ENCODE measurements at places on chromosomes 3 and 15.

DNA sequence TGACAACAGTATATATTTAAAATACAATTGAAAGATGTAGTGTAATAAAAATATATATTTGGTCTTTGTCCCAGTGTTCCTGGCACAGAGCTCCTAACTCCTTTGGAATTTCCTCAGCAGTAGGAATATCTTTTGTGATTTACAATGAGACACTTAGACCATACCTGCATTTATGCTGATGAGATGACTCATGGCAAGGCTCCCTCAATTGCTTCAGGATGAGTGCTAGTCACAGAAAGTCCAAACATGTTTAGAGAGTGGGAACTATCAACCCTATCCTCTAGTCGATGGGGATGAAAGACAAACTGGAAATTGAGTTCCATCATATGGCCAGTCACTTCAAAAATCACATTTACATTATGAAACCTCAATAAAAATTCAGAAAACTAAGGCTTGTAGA is 588.3 kb upstream of the LMCD1 start:
- no peak for DNase-seq

- DNase-seq, result no peak
Measured at GRCh38 chr3:25507811-25508210, 79.7 kb downstream of the RARB start.

DNA sequence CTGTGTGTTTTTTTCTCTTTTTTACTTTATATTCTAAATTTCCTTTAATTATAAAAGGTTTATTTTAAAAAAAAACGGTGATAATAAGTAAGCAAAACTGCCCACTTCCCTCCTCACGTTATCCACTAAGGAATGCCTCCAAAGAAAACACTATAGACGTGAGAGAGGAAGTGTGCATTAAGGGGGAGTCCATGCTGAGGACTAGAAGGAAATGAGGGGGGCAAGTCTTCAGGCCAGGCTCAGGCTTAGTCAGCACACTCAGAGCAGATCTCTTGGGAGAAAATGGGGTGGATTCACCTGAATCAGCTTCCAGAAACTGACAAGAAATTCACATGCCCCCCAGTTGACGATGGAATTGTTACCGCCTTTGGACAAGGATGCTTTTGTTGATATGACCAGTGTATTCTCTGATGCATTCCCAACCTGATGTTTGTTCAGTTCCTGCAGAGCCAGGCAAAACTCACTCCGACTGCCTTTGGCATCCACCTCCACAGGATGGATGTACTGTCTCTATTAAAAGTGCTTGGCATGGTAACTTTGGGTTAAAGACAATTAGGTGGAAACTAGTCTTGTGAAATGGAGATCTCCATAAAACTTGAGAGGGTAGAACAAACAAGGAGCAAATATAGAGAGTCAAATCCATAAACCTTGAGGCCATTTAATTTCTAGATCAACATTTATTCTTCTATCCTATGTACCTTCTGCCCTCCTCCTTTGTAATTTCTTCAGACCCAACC is 167.8 kb downstream of the MYRIP start:
- DNase-seq, result no peak

DNA sequence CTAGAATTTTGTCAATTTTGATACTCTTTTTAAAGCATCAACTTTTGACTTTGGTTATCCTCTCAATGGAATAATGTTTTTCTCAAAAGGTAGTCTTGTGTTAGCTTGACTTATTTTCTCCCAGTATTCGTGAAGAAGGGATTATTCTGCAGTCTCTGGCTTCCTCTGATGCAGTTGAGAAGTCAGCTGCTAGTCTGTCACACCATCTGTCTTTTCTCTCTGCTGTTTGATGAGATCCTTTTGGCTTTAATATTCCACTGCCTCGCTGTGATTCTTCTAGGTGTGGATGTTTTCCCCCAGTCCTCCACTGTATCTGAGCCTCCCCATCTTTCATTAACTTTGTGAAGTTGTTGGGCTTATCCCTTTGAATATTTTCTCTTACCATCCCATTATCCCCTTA is 141.0 kb downstream of the WDR72 start:
- no peak for DNase-seq

DNA sequence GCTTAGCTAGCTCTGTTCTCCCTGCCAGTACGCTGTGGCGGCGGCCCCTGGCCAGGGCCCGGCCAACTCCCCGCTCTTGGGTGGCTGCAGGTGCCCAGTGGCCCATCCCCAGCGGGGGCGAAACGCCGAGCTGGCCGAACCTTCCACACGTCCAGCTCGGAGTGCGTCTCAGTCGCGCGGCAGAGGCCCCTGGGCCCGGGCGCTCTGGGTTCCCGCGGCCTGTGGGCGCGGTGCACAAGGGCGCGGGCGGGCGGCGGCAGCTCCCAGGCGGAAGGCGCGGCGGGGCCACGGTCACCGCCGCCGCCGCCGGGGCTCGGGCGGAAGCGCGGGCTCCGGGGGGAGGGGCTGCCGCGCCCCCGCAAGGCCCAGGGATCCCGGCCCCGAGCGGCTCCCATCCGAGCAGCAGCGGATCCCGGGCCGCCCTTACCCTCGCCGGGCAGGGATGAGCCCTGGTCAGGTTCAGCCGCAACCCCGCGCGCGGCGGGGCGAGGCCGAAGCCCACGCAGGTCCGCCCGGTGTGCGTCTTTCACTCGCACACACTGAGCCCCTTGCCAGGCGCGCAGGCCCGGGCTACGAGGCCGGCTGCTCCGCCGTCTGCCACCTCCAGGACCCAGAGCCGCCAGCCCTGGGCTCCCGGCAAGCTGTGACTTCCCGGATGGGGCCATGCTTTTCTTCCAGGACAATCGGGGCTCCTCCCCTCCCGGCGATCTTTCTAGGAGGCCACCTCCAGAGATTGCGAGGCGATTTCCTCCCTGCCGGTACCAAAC is 54.2 kb downstream of the CCDC54 start:
- DNase-seq, result no peak

GRCh38 chr3:167091226-167091625 is 288.9 kb downstream of the ZBBX start:
- no peak for DNase-seq

- DNase-seq, result no peak
Measured at GRCh38 chr3:41169023-41169422, 30.3 kb upstream of the CTNNB1 start.

DNA sequence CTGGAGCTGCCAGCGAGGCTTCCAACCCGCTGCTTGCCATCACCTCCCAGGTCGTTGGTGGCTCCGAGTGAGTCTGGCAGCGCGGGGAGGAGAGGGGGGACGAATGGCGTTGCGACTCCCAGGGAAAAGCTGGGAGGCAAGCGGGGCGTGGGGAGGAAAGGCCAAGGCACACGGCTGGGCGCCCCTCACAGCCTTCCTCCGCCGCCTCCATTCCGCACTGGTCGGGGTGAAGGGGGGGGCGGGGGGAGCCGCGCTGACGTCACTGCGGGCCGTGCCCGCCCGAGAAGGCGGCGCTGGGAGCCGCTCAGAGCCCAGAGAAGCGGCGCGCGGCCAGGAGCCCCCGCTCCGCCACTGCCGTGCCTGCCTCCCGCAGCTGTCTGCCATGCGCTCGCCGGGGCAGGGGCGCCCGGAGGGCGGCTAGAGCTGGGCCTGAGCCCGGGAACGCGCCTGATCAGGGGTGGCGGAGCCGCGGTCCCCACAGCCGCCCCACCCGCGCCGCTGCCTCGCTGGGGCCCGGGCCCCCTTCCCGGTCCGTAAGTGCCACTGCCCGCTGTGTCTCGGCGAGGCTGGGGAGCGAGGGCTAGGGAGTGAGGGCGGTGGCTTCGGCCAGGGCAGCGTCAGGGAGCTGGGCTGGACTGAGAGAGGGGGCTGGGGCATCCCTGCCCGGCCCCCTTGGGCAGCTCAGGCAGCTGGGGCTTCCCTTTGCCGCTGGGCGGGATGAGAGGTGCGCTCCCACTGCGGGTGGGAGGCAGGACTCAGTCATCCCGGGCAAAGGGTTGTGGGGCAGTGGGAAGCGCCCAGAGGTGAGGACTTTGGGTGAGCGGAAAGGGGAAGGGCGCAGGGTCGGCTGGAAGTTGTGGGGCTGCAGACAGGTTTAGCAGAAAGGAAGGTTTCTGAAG is 27.8 kb upstream of the POLG start:
- DNase-seq, result no peak

DNA sequence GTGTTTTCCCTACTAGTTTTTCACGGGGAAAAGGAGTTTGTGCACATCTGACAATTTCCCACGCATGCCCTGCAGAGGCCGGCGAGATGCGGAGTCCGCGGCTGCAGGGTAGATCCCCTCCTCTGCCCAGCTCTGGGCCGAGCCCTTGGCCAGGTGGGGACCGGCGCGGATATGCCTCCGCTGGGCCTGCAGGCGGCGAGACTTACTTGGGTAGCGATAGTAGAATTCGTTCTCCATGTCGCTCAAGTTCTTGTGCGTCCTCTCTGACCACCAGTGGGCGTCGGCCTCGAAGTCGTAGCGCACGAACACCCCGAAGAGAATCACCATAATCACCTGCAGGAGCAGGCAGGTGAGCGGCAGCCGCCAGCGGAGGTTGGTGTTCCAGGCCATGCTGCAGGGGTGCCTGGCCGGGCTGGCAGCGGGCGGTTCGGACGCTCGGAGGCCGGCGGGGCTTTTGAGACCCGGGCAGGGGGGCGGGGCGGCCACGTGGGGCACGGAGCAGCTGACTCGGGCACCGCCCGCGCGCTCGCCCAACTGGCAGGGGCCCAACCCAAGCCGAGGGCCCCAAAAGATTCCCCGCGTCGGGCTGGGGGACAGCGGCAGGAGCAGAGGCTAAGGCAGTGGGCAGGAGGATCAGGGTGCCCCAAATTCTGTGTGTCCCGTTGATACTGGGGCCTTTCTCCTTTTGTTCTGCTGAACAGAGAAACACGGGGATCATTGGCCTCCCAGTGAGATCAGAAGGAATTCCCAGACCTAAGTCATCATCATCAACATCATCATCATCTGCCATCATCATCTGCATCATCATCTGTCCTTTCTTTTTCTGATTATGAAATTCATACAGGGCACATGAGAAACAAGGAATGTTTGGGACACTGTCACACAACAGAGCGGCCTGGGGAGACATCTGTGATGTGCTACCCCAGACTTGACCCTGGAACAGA is at the start of gene RHCG:
Gene RHCG (minus strand): TSS at position 429 of the 944 bp plus-strand sequence. CDS start 39 bp downstream, at position 390.
- DNase-seq, result no peak

DNA sequence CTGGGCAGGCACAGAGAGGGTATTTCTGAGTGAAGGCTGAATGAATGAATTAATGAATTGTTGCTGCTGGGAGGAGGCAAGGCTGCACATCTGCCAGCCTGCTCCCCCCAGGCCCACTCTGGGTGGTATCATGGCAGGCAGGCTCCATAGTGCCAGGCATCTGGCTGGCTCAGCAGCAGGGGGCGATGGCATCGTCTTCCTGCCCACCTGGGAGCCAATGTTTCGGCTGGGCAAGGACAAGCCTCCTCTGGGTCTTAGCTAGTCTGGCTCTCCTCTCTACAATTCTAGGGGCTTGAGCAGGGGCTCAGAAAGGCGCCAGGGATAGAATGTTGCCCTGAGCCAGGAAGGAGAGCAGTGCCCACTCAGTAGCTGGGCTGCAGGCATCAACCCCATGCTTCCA is 1.7 kb upstream of the TLR9 start:
- DNase-seq, result no peak

GRCh38 chr3:20394243-20394642 is 208.2 kb upstream of the SGO1 start:
- DNase-seq, result no peak

DNA sequence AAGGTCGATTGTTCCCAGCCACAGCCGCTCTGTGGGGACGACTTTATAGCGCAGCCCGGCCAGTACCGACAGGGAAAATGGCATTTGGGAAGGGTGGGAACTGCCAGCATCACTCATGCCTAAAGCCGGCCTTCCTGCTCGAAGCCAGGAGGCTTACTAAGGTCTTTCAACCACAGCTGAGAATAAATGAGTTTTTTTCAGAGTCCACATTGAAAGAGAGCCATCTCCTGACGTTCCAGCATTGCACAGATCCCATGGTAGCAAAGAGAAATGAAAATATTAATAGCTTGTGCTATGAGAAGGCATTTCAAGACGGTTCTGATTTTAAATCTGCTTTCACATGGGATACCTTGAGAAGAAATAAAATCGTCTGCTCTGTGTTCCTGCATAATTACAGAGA is 230.2 kb upstream of the IGF1R start:
- DNase-seq, result no peak

DNA sequence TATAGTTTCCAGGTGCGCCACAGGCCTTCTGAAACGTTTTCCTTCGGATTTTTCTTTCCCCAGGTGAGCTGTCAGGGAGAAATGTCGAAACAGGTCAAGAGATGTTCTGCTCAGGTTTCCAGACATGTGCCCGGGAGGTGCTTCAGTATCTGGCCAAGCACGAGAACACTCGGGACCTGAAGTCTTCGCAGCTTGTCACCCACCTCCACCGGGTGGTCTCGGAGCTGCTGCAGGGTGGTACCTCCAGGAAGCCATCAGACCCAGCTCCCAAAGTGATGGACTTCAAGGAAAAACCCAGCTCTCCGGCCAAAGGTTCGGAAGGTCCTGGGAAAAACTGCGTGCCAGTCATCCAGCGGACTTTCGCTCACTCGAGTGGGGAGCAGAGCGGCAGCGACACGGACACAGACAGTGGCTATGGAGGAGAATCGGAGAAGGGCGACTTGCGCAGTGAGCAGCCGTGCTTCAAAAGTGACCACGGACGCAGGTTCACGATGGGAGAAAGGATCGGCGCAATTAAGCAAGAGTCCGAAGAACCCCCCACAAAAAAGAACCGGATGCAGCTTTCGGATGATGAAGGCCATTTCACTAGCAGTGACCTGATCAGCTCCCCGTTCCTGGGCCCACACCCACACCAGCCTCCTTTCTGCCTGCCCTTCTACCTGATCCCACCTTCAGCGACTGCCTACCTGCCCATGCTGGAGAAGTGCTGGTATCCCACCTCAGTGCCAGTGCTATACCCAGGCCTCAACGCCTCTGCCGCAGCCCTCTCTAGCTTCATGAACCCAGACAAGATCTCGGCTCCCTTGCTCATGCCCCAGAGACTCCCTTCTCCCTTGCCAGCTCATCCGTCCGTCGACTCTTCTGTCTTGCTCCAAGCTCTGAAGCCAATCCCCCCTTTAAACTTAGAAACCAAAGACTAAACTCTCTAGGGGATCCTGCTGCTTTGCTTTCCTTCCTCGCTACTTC is 3.8 kb downstream of the BHLHE40 start:
- no peak for DNase-seq

DNA sequence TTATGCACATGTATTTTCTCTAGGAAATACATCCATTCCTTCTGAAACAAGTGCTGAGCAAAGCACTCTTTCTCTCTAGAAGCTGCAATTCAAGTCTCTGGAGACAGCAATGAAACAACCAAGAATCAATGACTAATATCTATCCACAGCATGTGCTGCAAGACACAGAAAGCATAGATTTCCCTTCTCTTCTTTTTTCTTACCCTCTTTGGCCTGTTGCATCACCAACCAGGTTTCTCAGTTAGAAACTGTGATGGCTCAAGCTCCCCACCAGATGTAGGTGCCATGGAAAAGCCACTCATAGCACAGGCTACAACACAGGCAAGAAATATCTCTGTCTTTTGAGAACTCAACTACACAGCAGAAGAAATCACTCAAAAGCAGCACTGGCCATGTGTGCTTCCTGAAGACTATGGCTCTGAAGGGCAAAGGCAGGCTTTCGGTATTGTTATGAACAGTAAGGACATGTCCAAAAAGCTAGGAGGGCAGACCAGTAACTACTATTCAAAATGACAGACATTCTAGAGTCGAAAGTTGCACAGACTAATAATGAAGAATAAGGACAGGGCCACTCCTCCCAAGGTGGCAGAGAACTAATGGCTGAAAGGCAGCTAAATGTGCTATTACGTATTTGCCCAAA is 15.5 kb downstream of the ZDHHC3 start:
- no peak for DNase-seq
